ENCODE measurements at places on chromosomes 13 and 19.
A peak's percentile ranks its signal among the peaks of the same experiment; 100 is the strongest.

GRCh38 chr13:40776681-40777165, 5.7 kb upstream of the MRPS31 start:
- peak; percentile 50 for DNase-seq

DNA sequence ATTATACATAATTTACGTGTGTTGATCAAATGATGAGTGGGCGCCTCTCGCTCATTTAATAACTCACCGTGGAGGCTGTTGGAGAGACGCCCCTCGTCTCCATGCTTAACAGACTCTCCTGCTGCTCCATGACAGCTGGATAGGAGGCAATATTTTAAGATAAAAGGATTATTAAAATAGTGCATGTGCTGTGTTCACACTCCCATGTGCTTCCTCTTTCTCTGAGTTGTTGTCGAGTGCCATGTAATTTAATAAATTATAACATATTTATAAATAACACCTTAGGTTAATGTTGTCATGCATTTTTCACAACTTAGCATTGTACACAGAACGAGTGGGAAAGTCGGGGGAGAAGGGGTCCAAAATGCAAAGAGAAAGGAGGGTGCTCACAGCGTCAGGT, 161.4 kb upstream of the TSHZ3 start:
- no peak for DNase-seq

DNA sequence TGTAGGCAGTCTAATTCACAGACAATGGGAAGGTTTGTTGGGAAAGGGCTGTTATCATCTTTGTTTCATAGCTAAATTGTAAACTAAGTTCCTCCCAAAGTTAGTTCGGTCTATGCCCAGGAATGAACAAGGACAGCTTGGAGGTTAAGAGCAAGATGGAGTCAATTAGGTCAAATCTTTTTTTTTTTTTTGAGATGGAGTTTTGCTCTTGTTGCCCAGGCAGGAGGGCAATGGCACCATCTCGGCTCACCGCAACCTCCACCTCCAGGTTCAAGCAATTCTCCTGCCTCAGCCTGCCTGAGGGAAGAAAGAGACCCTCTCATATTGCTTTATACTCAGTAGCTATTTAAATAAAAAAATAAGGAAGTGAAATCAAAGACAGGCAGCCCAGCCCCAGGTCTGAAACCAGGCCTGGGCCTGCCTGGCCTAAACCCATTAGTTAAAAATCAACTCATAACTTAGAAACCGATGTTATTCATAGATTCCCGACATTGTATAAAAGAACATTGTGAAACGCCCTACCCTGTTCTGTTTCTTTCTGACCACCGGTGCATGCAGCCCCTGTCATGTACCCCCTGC, 297.4 kb upstream of the SGCG start:
- no peak for DNase-seq

DNA sequence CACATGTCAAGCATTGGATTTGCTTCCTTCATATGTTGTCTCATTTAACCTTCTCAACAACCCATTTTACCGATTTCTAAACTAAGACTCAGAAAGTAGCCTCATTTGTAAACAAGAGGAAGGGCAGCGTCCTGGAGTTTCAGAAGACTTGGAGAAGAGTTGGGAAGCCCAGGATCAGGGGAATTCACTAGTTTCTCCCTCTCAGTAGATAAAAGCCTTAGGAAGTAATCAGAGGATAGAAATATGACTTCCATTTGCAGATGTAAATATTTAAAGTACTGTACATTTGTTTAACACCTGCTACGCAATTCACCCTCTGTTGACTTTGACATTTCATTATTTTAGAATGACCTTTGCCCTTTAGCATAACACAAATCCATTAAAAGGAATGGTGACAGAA, 216.4 kb downstream of the DCT start:
- no peak for DNase-seq

DNA sequence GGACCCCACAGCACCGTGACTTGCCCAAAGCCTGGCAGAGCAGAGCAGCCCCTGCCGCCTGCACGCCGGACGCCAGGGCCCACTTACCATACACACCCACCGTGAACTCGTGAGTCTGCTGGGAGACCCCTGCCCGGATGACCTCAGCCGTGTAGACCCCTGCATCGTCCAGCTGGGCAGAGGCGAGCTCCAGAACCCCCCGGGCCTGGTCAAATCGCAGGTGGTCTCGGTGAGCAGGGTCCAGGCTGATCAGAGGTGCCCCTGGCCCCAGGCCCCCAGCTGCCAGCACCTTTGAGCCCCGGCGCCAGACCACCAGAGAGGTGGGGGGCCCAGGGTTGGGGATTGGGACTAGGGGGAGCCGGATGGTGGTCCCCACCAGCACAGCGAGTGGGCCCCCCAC, 873 bp downstream of the VSIG10L start:
- DNase-seq, result no peak

DNA sequence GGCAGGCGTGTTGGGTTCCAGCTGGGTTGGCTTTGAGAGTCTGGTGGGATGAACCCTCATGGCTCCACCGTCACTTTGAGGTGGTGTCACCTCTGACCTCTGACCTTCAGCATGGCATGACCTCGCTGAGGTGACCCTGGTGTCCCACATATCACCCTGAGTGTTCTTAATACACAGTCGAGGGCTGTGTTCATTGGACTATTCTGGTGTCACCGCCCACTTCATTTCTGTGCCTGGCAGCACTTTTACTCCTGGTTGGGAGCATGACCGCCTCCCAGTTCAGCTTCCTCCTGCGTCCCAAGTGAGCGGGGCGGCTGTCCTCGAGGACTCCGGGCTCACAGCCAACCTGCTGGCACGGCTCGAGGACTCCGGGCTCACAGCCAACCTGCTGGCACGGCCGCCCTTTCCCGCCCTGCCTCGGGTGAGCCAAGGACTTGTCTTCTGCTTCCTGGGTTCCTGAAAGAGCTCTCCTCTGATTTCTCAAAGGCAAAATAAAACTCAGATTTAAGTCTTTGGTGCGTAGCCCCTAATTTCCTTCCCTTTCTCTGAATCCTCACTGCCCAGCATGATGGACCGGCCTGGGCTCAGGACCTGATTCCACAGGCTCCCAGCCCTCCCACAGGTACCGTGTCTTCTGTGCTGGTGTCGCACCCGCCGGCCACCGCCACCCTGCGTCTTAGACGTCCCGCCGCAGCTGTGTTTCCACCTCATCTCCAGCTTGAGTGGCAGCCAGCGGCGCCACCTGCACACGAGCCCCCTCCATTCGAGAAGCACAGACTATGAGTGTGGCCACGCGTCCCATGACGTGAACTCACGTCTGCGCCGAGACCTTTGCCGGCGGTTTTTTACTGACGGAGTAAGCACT, 10.4 kb downstream of the ATP4B start:
- no peak for DNase-seq

DNA sequence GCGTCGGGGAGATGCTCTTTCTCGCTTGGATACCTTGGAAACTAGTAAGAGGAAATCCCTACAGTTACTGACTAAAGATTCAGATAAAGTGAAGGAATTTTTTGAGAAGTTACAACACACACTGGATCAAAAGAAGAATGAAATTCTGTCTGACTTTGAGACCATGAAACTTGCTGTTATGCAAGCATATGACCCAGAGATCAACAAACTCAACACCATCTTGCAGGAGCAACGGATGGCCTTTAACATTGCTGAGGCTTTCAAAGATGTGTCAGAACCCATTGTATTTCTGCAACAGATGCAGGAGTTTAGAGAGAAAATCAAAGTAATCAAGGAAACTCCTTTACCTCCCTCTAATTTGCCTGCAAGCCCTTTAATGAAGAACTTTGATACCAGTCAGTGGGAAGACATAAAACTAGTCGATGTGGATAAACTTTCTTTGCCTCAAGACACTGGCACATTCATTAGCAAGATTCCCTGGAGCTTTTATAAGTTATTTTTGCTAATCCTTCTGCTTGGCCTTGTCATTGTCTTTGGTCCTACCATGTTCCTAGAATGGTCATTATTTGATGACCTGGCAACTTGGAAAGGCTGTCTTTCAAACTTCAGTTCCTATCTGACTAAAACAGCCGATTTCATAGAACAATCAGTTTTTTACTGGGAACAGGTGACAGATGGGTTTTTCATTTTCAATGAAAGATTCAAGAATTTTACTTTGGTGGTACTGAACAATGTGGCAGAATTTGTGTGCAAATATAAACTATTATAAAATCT, 2.7 kb upstream of the KCNRG start:
- DNase-seq, result no peak

- DNase-seq, result no peak
Observed at GRCh38 chr19:12953138-12953798, 3.8 kb downstream of the GADD45GIP1 start.

DNA sequence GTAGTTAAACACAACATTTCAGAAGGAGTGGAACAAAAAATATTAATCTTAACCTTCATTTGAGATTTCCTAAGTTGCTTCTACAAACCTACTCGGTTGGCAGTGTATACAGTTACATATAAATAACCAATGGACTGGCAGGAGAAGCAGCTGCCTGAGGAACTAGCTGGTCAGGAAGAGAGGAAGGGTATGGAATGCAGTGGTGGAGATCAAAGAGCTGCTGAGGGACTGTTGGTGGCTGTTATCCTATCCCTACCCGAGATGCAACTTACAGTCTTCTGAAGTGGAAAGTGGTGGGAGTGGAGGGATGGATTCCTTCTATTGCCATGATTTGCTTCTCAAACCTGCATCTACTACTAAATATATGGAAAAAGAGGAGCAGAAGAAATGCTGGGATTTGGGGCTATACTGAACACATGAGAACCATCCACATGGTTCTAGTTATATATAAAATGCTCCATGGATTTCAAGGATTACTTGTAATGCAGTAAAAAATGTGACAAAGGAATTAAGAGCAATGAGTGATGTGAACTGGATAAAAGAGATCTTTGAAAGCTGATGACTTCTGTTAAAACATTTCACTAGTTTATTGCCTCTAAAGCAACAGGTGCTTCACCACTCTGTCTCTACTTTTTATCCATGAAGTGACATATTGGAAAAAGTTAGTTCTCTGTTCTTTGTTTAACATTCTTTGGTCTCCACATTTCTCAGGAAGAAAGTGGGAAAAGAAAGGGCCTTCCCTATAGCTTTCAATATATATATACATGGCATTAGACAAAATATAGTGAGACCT, 29.9 kb downstream of the MICU2 start:
- no peak for DNase-seq

DNA sequence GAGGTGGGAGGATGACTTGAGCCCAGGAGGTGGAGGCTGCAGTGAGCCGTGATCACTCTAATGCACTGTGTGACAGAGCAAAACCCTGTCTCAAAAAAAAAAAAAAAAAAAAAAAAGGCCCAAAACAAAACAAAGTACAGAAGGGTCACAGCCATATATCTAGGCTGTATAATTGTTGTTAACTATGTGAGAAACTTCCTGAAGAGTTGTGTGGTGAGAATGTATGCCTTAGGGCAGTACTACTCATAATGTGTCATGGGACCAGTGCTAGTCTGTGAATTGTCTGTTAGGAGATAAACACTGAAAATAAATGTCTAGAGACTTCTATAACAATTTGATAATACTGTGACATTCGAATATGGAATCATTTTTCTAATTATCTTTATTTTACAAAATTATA, 43.1 kb downstream of the PAN3 start:
- no peak for DNase-seq

- no peak for DNase-seq
Observed at GRCh38 chr19:2495651-2496316, 19.9 kb downstream of the GADD45B start.

- no peak for DNase-seq
Observed at GRCh38 chr13:39016787-39017186, 21.1 kb downstream of the PROSER1 start.

DNA sequence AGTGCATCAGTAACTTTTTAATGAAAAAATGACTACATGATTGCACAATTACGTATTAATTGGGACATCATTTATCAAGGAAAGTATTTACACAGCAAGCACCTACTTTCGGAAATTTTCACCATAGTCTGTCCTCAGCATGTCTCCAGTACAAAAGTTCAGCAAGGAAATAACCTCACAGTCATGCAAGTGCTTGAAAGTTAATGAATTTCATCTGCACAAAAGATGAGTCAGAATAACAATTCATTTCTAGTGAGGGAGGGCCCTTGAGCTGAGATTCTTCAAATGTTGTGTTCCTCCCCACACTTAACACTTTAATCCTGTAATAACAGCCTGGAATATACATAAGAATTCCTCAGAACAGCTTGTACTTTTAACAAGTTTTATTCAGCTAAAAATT, 49.0 kb upstream of the OXGR1 start:
- DNase-seq, result no peak

DNA sequence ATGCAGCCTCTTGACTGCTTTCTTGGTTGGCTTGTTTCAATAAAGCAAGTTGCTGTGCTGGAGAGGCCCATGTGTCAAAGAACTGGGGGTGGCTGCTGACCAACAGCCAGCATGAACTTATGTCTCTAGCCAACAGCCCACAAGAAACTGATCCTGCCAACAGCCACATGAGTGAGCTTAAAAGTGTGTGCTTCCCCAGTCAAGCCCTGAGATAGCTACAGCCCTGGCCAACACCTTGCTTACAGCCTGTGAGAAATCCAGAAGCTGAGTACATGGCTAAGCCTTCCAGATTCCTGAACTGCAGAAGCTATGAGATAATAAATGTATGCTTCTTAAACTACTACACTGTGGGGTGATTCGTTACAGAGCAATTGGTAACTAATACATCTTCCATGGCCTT, 38.9 kb upstream of the IPO5 start:
- DNase-seq, result no peak

DNA sequence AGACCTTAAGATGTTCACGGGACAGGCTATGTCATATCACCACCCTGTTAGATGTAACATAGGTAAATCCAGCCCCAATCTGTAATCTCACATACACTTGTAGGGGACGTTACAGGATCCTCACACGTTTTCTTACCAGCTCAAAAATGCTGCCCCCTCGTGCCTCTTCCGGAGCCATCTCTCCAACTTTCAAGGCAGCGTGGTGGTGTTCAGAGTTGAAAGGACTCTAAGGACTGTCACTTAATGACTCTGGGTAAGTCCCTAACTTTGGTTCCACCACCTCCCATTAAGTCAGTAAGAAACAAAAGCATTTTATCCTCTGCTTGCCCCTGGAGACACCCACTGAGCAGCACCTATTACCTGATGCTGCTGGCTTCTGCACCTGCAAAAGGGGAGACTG, 4.4 kb downstream of the MED26 start:
- DNase-seq, result no peak

- no peak for DNase-seq
Observed at GRCh38 chr13:100470866-100471505, 117.6 kb downstream of the GGACT start.

DNA sequence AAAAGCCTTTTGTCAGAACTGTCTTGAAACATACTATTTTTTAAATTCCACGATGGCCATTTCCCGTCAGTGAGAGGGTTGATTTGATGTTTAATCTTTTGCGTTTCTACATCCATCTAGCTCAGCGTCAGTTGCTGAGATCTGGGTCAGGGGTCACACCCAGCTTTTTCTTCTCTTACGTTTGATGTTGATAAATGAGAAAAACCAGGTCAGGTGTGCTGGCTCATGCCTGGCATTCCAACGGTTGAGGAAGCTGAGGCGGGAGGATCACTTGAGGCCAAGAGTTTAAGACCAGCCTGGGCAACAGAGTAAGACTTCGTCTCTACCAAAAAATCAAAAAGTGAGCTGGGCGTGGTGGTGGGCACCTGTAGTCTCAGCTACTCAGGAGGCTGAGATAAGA, 168.9 kb downstream of the PTPRS start:
- DNase-seq, result no peak

GRCh38 chr13:75687150-75687763, 51.1 kb downstream of the LMO7 start:
- DNase-seq, result no peak

- DNase-seq, result peak; percentile 55
Observed at GRCh38 chr13:50893211-50893852, 16.3 kb upstream of the RNASEH2B start.

GRCh38 chr13:23899555-23899954, 2.3 kb upstream of the C1QTNF9B start:
- peak; percentile 34 for DNase-seq

Measured in immature natural killer cell (primary cell).